ENCODE measurements at places on chromosomes 3 and 15. TPM values are rescaled to one million over a fixed set of nuclear protein-coding genes. Genes with fewer than 3 reads are reported as not detected.

- no peak for DNase-seq
These were observed 288.3 kb downstream of the CNTN6 start for GRCh38 chr3:1380926-1381646.

GRCh38 chr3:41915353-41915752 lies 46.5 kb downstream of the ULK4 start:
- DNase-seq: no peak

Gene MAP1A
- total RNA-seq: 1.5 TPM

GRCh38 chr15:68639926-68640600 lies 61.3 kb downstream of the CORO2B start:
- no peak for DNase-seq

DNA sequence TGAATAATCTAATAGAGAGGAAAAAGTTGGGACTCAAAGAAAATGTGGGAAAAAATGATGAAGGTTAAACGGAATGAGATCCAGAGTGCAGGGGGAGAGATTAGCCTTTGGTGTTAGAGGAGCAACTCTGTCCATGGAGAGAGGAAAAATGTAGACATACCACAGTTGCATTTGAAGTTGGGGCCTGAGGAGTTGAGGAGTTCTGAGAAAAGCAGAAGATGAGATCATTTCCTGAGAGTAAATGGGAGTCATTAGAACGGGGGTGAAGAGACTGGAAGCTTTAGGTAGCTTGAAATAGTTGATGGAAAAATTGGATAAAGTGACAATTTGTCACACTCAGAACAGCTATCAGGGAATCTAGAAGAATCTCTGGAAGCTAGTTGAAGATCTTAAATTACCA lies 7.3 kb downstream of the CCR5AS start:
- no peak for DNase-seq

GRCh38 chr3:42688016-42688415 lies 2.7 kb downstream of the KLHL40 start:
- no peak for DNase-seq

Gene REC114
- not detected for total RNA-seq

Gene ALDH1A3
- total RNA-seq: not detected

- DNase-seq: no peak
These were observed 73.3 kb downstream of the PTPRG start for GRCh38 chr3:61634678-61635077.

DNA sequence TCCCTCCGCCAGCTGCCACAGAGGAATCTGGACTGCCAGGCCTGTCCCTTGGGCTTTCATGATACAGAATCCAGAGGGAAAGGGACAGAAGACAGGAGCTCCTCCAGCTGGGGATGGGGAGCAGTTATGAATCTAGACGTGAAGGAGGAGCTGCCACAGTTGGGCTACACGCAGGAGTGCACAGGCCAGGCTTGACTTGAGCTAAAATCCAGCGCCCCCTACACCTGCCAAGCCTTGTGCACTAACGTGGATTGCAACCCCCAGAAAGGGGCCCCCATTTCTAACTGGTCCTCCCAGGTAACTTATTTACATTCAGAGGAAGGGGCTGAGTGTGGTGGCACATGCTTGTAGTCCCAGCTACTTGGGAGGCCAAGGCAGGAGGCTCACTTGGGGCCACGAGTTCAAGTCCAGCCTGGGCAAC lies 14.3 kb downstream of the KLHL6 start:
- DNase-seq: no peak

GRCh38 chr3:40605960-40606359 lies 81.2 kb downstream of the ZNF621 start:
- no peak for DNase-seq

DNA sequence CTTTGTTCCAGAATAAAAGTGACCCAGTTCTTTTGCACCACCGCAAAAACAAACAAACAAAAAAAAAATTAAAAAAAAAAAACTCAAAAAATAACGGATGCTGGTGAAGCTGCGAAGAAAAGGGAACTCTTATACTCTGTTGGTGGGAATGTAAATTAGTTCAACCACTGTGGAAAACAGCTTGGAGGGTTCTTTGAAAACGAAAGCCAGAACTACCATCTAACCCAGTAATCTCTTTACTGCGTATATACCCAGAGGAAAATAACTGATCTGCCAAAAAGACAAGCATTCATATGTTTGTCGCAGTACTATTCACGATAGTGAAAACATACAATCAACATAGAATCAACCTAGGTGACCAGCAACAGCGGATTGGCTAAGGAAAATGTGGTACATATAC lies 298.9 kb upstream of the CBLB start:
- no peak for DNase-seq

Gene TSC22D2
- total RNA-seq: 13.7 TPM

- no peak for DNase-seq
These were observed 334.2 kb downstream of the PYDC2 start for GRCh38 chr3:191795196-191795595.

Gene SLC2A2
- not detected for total RNA-seq

DNA sequence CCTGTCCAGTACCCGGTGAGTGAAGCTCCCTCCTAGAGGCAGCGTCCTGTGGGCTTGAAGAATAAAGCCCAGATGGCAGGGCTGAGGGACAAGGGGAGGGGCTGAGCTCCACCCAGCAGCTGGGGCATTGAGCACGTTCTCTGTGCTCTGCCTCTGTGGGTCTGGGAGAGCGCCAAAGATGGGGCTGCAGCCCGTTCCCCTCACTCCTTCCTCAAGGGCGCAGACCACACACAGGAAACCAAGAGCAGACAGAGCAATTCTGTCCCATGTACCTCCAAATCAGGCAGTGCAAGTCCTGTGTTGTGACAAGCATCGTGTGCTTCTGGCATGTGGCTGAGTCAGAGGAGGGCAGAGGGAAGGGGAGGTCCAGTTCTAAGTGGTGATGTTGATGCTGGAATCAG lies 15.7 kb upstream of the KIF23 start:
- no peak for DNase-seq

DNA sequence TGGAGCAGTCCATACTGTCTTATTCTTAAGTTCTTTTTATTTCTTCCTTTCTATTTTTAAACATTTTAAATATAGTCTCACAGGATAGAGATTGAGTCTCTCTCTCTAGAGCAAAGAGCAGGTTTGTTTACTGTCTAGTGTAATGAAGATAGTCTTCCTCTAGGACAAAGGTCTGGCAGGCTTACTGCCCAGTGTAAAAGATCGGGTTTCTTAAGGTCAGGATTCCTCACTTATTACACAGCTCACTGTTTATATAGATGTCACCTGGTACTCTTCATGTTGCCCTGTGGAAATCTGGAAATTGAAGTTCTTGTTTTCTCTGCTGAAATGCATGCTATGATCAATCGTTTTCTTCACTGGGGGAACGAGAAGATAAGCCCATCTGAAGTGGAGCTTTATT lies 76.0 kb downstream of the ZBBX start:
- no peak for DNase-seq

Gene RBP2
- not detected for total RNA-seq

GRCh38 chr3:49769286-49769915 lies 16.9 kb downstream of the IP6K1 start:
- DNase-seq: no peak

DNA sequence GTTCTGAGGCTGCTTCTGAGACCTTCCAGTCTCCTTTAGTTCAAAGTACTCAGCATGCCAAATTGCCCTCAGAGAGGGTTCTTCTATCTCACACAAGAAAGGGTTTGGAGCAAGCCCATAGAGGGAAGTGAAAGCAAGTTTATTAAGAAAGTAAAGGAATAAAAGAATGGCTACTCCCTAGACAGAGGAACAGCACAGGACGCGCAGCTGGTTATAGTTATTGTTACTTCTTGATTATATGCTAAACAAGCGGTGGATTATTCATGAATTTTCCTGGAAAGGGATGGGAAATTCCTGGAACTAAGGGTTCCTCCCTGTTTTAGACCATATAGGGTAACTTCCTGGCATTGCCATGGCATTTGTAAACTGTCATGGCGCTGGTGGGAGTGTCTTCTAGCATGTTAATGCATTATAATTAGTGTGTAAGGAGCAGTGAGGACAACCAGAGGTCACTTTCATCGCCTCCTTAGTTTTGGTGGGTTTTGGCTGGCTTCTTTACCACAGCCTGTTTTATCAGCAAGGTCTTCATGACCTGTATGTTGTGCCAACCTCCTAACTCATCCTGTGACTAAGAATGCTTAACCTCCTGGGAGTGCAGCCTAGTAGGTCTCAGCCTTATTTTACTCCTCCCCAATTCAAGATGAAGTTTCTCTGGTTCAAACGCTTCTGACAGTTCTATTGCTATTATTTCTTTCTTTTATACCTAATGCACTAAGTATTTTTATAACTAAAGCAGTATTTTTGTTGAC lies 26.3 kb downstream of the SCN11A start:
- DNase-seq: no peak

- no peak for DNase-seq
These were observed 70.4 kb upstream of the KY start for GRCh38 chr3:134721214-134721613.

Gene PLSCR5
- not detected for total RNA-seq

- peak; percentile 64 for DNase-seq
These were observed 45.2 kb downstream of the TYRO3 start for GRCh38 chr15:41603941-41604911.

DNA sequence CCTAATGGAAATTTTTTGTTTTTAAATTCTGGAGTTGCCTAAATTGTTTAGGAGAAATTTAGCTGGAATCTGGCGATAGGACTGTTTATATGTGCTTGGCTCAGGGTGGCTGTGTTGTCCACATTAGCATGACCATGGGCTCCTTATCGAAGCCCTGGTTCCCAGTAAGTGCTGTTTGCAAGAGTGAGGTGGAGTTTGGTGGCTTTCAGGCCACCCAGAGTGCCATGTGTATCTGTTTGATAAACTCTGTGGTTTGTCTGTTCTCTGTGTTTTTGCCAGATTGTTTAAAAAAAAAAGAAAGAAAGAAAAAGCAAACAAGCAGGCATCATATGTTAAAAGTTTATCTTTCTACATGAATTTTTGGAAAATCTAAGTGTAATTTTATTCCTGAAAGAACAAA lies 51.5 kb downstream of the PLCL2 start:
- no peak for DNase-seq

- no peak for DNase-seq
These were observed 491.6 kb downstream of the RBMS3 start for GRCh38 chr3:29772436-29772835.

Gene CMTM7
- total RNA-seq: 47.1 TPM

- DNase-seq: no peak
These were observed 52.0 kb downstream of the CMSS1 start for GRCh38 chr3:99869621-99870020.

Gene MEX3B
- total RNA-seq: 0.67 TPM

GRCh38 chr3:156217674-156218352 lies 97.4 kb downstream of the KCNAB1 start:
- DNase-seq: no peak

DNA sequence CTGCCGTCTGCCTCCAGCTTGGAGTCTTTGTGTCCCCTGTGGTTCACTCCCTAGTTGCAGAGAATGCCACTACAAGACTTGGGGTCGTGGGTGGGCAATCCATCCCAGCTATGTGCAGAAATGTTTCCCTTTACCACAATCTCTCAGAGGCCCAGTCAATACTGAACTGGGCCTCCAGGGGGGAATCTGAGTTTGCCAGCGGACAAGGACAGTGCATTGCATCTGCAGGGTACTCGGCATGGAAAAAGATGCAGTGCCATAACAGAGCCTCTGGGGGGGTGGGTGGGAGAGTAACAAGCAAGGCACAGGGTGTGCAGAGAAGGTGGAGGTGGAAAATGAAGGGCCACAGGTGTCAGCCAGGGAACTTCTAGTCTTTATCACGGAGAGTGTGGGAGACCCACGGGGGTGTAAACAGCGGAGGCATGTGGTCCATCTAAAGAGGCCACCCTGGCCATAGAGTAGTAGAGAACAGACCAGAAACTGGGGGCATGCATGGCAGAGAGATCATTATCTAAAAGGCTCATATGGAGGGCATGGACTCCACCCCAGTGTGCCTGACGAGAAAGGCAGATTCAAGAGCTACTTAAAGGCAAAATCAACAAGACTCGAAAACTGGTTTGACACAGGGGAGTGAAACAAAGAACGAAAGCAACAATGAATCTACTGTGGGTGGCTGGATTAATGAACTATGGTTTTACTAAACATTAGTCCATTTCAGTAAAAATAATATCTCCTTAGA lies 182.4 kb downstream of the ANXA2 start:
- DNase-seq: no peak

Gene MKRN3
- total RNA-seq: 3.8 TPM

GRCh38 chr3:102887431-102887830 lies 452.6 kb downstream of the ZPLD1 start:
- no peak for DNase-seq

DNA sequence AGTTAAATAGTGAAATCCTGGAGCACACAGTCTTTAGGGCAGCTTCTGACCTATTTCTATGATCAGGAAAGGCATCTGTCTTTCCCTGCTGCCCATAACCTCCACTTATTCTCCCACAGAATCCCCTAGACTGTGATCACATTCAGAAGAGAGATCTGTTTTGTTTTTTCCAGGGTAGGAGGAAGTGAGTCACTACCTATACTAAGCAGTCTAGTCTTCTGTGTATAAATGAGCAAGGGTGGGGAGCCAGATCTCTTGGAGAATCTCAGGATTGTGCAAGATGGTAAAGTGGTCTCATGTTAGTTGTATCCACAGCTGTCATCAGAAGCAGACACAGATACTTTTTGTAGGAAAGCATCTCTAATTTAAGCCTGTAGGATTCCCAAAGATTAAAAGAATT lies 11.8 kb upstream of the FBXO22 start:
- no peak for DNase-seq
